ENCODE measurements at places on chromosomes 16 and 17.

DNA sequence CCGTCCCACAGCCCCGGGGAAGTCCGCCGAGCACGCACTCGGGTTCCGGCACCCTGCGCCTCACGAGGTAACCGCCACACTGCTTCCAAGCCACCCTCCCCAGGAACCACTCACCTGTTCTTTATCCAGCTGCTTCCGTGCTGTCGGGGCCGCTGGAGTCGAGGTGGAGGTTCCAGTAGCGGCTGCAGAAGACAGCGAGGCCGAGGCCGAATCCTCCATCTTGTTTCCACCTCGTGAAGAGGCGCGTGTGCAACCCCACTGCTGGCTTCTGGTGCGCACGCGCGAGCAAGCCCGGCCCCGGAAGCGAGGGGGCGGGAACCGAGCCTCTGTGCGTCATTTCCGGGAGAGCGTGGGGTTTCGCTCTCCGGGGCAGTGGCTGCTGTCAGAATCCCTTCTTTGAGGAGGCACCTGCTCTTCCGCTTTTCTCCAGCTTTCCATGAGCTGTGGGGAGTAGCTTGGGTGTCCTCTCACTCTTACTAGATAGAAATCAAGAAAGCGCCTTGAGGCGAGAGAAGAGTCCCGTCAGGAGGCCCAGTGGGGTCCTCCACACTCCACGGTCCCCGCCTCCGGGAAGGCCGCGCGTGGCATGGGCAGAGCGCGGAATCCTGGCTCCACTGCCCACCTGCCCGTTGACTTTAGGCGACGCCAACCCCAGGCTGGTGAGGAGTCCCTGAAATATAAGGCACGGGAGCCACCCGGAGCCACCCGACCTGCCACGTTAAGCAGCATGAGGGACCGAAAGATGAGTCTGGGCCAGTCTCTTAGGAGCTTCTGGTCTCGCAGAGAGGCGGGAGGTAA is at the start of gene RSL1D1:
Gene RSL1D1 (minus strand): TSS at position 249 of the 798 bp plus-strand sequence. CDS start 30 bp downstream, at position 219.
- peak; percentile 94 for DNase-seq

DNA sequence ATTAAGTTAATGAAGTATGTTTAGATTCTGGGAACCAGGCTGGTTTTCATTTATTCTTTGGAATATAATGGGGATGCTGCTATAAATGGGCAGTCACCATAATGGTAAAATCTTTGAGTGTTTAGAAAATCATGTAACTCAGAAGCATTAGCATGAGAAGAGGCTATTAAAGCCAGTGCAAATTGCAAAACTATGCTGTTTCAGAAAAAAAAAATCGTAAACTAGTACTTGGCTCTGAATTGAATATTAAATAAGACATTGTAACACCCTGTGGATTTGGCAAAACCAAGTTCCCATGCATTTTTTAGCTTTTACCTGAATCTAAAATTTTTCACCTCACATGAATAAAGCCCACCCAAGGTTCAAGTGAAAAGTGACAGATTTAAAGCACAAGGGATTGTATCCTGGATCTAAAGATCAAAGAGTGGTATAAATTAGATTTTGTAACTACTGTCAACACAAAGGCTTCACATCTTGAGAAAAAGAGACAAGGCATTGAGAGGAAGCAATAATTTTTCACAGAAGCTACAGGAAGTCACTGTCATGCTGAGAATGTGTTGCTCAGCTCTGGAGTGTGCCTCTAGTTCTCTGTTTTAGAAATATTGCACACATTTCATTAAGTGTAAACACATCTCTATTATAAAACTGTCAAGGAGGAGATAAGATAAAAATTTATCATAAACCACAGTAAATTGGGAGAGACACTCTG is 142.2 kb downstream of the ABCA8 start:
- no peak for DNase-seq

- no peak for DNase-seq
Measured at GRCh38 chr16:3514621-3515020, 13.8 kb downstream of the CLUAP1 start.

- DNase-seq: no peak
Measured at GRCh38 chr17:4711661-4712181, 1.3 kb downstream of the ARRB2 start.

- no peak for DNase-seq
Measured at GRCh38 chr17:17917394-17917793, 54.8 kb downstream of the TOM1L2 start.

DNA sequence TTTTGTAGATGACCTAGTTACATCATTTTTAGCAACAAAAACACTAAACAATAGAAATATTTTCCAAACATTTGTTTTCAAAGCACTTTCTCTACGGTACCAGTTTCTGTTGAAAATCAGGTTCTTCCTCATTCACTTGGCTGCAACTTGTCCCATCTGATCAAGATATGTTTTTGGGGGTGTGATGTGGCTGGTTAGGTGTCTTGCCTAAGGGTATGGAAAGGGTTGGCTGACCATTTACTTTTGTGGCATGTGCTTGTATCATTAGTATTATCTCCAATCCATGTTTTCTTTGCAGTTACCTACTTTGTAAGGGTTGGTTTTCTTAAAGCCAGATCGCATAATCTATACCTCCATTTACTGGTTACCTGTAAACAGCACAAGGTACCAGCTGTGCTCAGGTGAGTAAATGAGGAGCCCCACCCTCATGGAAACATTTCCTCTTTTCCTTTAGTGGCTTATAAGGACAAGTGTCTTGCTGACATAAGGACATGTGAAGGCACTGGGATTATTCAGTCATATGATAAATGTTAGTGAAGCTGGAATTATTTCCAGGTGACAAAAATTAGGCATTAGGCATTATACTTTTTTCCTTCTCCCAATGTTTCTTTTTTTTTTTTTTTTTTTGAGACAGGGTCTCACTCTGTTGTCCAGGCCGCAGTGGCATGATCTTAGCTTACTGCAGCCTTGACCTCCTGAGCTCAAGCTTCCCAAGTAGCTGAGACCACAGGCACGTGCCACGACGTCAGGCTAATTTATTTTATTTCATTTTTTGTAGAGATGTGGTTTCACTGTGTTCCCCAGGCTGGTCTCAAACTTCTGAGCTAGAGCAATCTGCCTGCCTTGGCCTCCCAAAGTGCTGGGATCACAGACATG is 162.0 kb downstream of the CCDC182 start:
- DNase-seq: no peak

GRCh38 chr17:48051706-48052486 is 3.7 kb downstream of the NFE2L1 start:
- DNase-seq: no peak

- no peak for DNase-seq
Measured at GRCh38 chr16:23947838-23948237, 112.1 kb downstream of the PRKCB start.

GRCh38 chr16:3988011-3988410 is 107.5 kb upstream of the CREBBP start:
- no peak for DNase-seq

DNA sequence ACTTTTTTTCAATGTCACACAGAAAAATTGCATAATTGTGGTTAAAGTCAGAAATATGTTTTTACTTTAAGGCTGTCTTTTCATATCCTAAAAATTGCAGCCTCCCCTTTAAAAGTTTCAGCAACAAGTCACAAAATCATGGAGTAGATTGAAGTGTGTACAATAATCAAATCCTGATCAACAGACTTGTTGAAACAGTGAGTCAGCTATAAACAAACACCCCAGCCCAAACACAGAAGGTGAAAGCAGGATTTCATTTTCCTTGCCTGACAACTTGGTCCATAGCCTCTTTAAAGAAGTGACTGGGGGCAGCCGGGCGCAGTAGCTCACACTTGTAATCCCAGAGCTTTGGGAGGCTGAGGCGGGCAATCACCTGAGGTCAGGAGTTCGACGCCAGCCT is 59.9 kb downstream of the WNT3 start:
- no peak for DNase-seq

- no peak for DNase-seq
Measured at GRCh38 chr16:28524681-28525171, 14.0 kb downstream of the NUPR1 start.

DNA sequence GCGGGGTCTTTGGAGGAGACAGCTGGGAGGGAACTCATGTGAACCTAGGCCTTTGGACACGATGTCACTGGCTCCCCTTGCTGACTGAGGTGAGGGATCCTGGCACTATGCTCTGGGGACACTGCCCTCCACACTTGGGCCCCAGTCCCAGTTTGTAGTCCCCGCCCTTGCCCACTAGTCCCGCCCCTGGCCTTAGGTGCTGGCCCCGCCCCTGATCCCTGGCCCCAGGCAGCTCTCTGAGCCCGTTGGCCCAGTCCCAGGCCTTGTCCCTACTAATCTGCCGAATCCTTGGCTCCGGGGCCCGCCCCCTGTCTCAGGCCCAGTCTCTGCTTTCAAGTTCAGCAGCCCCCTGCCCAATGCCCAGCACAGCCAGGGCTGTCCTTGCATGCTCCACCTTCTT is 61.0 kb downstream of the SMPD3 start:
- DNase-seq: no peak

GRCh38 chr17:37833237-37833859 is 88.5 kb upstream of the HNF1B start:
- no peak for DNase-seq
